ENCODE measurements at places on chromosomes 6 and 20. TPM values are rescaled to one million over a fixed set of nuclear protein-coding genes. Genes with fewer than 3 reads are reported as not detected.

GRCh38 chr20:19291024-19291817 lies 78.8 kb downstream of the SLC24A3 start:
- no peaks in the 10 kb centered on the region for H3K4me1 ChIP-seq
- H3K4me3 ChIP-seq: no peak overlapping the region
- H3K27me3 ChIP-seq: peaks cover 4% of the 10 kb centered on the region
- no peak for DNase-seq
- no peaks in the 10 kb centered on the region for H3K36me3 ChIP-seq

BPI gene
- not detected for total RNA-seq

RAET1L gene
- not detected for total RNA-seq

KIF6 gene
- not detected for total RNA-seq

DNA sequence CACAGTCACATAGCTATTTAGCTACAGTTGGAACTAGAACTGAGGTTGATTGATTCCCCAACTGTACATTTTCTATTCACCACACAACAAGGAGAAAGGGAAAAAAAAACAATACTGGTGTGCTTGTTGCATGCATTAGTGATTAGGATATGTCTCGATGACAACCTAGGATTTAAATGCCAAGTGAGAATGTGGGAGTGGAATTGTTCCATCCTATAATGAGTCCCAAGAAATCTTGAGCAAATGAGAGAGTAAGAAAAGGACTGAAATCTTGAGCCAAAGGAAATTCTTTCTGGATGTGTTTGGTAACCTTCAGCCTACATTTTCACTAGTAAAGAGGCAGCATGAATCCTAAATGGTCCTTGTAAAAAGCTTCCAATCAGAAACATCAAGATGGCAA lies 232.7 kb downstream of the HIVEP2 start:
- no peaks in the 10 kb centered on the region for H3K36me3 ChIP-seq

DNA sequence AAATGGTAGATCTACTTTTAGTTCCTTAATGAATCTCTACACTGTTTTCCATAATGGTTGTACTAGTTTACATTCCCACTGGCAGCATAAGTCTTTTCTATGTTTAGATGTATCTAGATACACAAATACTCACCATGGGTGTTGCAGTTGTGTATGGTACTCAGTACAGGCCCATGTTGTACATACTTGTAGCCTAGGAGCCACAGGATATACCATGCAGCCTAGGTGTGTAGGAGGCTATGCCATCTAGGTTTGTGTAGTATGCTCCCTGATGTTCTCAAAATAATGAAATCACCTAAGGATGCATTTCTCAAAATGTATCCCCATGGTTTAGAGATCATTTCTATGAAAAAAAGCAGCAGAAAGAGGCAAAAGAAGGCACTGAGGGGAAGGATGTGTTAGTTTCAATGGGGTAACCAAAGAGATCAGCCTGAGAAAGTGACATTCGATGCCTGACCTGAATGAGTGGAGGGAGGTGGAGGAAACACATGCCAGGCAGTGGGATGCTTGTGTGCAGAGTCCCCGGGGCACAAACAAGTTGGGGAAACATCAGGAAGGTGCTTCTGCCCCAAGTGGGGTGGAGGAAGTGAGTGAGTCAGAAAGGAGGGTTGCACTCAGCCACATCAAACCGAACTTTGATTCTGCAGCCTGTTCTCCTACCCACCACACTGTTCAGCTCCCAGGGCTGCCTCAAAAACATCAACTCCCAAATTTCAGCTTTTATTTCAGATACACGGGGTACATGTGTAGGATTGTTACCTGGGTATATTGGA lies 191.2 kb downstream of the ZNF217 start:
- peaks cover 14% of the 10 kb centered on the region for H3K4me1 ChIP-seq
- peak overlapping the region; percentile 56 for H3K27ac ChIP-seq
- no peaks in the 10 kb centered on the region for H3K36me3 ChIP-seq
- H3K4me3 ChIP-seq: peak overlapping the region; percentile 52
- H3K27me3 ChIP-seq: no peaks in the 10 kb centered on the region
- DNase-seq: no peak

DNA sequence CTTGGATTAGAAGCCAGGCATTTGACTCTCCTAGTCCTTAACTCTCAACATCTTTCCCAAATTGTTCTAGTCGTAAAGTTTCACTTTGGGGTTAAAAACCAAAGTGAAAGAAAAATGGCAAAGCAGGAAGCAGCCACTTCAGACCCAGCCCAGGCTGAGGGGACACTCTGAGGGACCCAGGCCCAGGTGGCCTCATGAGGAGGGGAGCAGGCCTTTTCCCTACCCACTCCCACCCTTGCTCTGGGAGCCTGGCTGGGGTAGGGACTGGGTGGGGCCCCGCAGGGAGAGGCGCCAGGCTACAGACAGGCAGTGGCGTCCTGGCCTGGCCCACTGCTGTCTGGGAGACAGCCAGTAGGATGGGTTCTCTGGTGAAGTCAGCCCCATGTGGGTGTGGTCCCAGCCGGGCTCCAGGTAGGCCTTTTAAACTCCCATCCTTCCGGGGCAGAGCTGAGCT lies 68.7 kb upstream of the MYL9 start:
- H3K27ac ChIP-seq: peak overlapping the region; percentile 83
- H3K4me1 ChIP-seq: peaks cover 34% of the 10 kb centered on the region
- peak overlapping the region; percentile 62 for H3K4me3 ChIP-seq
- peaks cover 2% of the 10 kb centered on the region for H3K36me3 ChIP-seq

DNA sequence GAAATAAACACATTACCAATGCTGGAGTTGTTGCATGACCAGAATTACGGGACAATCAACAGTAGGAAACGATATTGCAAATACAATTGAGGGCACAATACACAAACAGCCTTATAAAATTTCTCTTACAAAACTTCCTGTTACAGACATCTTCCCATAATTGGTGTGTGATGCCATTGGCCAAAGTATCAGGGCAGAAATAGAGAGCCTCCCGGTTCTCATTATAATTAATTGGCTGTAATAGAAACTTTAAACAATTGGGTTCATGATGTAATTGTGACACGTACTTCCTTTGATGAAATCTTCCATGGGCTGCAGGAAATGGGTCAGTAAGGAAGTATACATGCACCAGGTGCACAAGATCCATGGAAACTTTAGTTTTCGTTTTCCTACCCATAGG lies 40.3 kb upstream of the RALGAPA2 start:
- no peak overlapping the region for H3K4me3 ChIP-seq
- H3K4me1 ChIP-seq: peaks cover 3% of the 10 kb centered on the region
- H3K27me3 ChIP-seq: peaks cover 17% of the 10 kb centered on the region
- no peak overlapping the region for H3K27ac ChIP-seq
- no peak for DNase-seq

GRCh38 chr6:139030228-139030963 lies 1.9 kb downstream of the ABRACL start:
- H3K36me3 ChIP-seq: peaks cover 7% of the 10 kb centered on the region
- DNase-seq: no peak
- peaks cover 30% of the 10 kb centered on the region for H3K4me1 ChIP-seq
- H3K4me3 ChIP-seq: no peak overlapping the region
- no peaks in the 10 kb centered on the region for H3K27me3 ChIP-seq

DNA sequence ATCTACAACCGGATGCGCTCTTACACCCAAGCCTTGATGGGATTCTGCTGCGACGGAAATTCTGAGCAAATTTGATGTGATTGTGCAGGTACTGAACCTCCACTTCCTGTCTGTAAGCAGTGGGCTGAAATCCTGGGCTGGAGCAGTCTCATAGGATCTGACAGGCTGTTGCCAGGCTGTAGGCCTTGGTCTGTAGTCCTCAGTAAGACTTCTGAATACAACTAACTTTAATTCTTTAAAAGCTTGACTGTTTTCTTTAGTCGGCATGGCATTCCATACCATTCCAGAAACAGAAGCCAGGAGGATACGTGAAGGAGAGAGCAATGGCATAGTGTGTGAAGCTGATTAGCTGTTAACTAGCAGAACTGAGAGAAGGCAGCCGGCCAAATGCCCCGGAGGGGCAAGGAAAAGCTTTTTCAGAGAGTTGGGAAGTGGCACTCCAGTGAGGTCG lies 68.3 kb downstream of the ADTRP start:
- peaks cover 2% of the 10 kb centered on the region for H3K36me3 ChIP-seq
- H3K27me3 ChIP-seq: no peaks in the 10 kb centered on the region
- peaks cover 55% of the 10 kb centered on the region for H3K4me1 ChIP-seq
- no peak for DNase-seq

PYGB gene
- 28.6 TPM for total RNA-seq

All from T-helper 17 cell (primary cell).